ENCODE measurements at places on chromosomes 3 and 15. TPM values are rescaled to one million over a fixed set of nuclear protein-coding genes. Genes with fewer than 3 reads are reported as not detected.

The NLGN1 gene
- total RNA-seq, result 12.3 TPM

- no peaks in the 10 kb centered on the region for H3K4me1 ChIP-seq
- no peaks in the 10 kb centered on the region for H3K36me3 ChIP-seq
- no peaks in the 10 kb centered on the region for H3K27me3 ChIP-seq
- DNase-seq, result no peak
- H3K27ac ChIP-seq, result no peak overlapping the region
Measured at GRCh38 chr15:48913141-48913540, 35.2 kb downstream of the EID1 start.

GRCh38 chr3:97689111-97689510, 75.4 kb upstream of the ARL6 start:
- no peaks in the 10 kb centered on the region for H3K36me3 ChIP-seq
- DNase-seq, result no peak
- no peak overlapping the region for H3K4me3 ChIP-seq
- H3K4me1 ChIP-seq, result no peaks in the 10 kb centered on the region

The SAMD7 gene
- under 0.01 TPM for total RNA-seq

The CD86 gene
- total RNA-seq, result 7.5 TPM

The CD96 gene
- total RNA-seq, result 1.4 TPM

The ATP13A5 gene
- 2.3 TPM for total RNA-seq

The LDHAL6B gene
- not detected for total RNA-seq

GRCh38 chr3:38088126-38089078, 48.5 kb downstream of the ACAA1 start:
- no peak overlapping the region for H3K4me3 ChIP-seq
- no peak overlapping the region for H3K27ac ChIP-seq
- no peaks in the 10 kb centered on the region for H3K36me3 ChIP-seq
- DNase-seq, result no peak

The AMOTL2 gene
- total RNA-seq, result 78.3 TPM

- no peak overlapping the region for H3K4me3 ChIP-seq
- H3K36me3 ChIP-seq, result no peaks in the 10 kb centered on the region
- no peaks in the 10 kb centered on the region for H3K4me1 ChIP-seq
Measured at GRCh38 chr15:99071091-99071680, 33.7 kb upstream of the SYNM start.

DNA sequence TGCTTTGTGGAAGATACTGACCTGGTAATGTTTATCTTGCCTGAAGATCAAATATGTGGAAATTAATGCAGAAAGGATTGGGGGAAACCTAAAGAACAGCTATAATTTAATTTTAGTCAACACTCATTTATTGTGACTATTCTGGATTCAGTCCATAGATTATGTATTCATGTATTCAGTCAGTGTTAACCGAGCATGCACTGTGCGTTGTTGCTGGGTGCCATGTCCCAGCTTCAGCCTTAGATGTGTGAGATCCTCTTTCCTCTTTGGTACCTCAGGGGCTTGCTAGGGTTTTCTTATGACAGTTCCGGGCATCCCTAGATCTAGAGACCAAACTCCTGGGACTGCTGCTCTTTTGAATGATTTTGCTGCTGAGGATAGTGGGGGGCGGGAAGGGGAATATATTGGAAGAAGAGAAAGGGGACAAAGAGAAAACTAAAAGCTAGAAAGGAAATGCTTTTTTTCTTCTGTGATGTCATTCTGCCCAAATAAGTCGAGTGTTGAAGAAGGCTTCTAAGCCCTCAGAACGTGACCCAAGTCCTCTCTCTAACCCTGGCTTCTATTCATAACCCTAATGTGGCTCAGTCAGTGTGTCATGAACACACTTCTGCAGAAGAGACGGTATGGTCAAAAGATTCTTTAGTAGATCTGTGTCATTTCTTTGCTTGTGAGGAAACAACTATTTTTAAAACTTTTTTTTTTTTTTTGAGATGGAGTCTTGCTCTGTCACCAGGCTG, 33.5 kb downstream of the STARD9 start:
- peak overlapping the region; percentile 43 for H3K27ac ChIP-seq
- DNase-seq, result no peak
- H3K4me3 ChIP-seq, result no peak overlapping the region
- H3K4me1 ChIP-seq, result no peaks in the 10 kb centered on the region
- H3K36me3 ChIP-seq, result no peaks in the 10 kb centered on the region
- no peaks in the 10 kb centered on the region for H3K27me3 ChIP-seq

DNA sequence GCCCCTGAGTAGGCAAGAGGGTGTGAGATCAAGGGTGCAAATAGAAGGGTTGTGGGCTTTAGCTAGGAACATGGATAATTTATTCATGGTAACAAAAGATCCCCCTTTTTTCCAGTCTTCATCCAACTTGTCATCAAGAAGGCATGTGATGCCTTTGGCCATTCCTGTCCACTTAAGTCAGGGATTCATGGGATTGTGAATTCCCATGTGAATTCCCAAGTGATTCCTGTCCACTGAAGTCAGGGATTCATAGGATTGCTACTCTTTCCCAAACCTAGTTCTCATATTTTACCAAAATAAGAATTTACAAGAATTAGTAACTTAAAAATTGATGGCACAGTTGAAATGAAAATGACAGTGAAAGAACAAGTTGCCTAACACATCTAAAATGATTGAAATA, 40.8 kb downstream of the HMG20A start:
- H3K27me3 ChIP-seq, result no peaks in the 10 kb centered on the region
- no peak overlapping the region for H3K4me3 ChIP-seq
- no peak for DNase-seq
- H3K36me3 ChIP-seq, result no peaks in the 10 kb centered on the region

- DNase-seq, result no peak
- no peaks in the 10 kb centered on the region for H3K4me1 ChIP-seq
- no peaks in the 10 kb centered on the region for H3K27me3 ChIP-seq
- H3K36me3 ChIP-seq, result no peaks in the 10 kb centered on the region
- no peak overlapping the region for H3K27ac ChIP-seq
Measured at GRCh38 chr3:61668317-61668864, 107.0 kb downstream of the PTPRG start.

DNA sequence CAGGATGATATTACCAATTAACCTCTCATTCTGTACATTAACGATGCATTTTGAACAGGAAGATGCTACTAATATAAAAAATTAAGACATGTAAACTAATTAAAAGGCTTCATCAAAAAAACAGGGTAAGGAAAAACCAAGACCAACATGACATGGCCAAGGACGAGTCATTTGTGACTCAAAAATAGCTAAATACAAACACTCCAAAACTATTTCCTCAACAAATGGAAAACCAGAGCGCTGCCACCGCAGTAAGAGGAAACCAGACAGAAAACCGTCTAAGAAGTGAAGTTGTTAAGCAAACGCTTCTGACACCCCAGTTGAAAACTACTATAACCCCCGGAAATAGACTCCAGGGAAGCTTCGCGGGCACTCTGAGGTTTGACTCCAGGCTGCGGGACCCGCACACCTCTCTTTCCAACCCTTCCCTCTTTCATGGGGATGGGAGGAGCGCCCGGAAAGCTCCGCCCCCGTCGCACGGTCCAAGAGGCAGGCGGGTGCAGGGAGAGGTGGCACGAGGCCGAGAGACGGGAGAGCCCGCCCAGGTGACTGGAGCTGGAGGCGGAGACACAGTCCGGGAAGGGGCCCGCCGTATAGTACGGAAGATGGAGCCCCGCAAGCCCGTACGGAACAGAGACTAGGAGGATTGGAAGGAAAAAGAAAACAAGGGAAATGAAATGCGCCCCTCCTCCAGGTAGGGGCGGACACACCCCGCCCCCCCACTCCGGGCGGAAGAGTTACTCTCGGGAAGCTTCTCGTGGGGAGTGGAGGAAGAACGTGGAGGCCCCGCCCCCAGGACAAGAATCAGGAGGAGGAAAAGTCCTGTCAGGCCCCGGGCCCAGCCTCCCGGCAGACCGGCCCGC, 708 bp downstream of the DCAF1 start:
- peak overlapping the region; percentile 99 for H3K27ac ChIP-seq
- peak overlapping the region; percentile 95 for H3K4me3 ChIP-seq
- no peaks in the 10 kb centered on the region for H3K36me3 ChIP-seq
- DNase-seq, result peak; percentile 96

- no peaks in the 10 kb centered on the region for H3K36me3 ChIP-seq
- no peaks in the 10 kb centered on the region for H3K4me1 ChIP-seq
- H3K27me3 ChIP-seq, result no peaks in the 10 kb centered on the region
- H3K4me3 ChIP-seq, result no peak overlapping the region
- H3K27ac ChIP-seq, result no peak overlapping the region
Measured at GRCh38 chr3:32018757-32019564, 37.4 kb downstream of the ZNF860 start.

The B3GALNT1 gene
- 10.8 TPM for total RNA-seq
